NCI-H146 (cell line): ENCODE measurements at places on chromosomes 5 and 9.

DNA sequence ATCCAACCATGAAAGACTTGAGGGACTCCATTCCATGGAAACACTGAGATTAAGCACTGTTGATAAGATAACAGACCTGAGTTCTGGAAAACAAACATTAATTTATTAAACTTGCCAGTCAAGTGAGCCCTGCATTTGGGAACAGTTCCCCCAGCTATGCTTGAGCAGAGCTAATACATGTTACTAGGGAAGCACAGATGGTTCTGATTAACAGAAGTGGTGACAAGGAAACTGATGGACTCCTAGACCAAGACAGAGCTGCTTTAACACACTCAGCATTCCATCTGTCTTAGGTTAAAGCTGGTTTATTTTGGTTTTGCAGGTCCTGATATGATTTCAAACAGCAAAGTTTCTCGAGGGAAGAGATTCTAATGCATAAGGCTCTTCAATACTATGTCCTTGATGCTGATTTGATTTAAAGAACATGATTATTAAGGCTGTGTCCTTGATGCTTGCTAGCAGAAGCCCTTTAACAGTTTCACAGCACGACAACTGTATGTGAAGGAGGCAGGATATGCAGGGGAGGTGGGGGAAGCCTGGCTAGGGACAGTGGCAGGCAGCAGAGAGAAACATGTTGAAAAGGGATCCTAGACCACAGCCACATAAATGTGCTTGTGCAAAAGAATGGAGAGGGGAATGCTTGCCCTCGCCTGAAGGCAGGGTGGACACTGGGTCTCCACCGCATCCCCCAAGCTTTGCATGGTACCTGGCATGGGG, 66.2 kb downstream of the ACTBL2 start:
- DNase-seq, result no peak

DNA sequence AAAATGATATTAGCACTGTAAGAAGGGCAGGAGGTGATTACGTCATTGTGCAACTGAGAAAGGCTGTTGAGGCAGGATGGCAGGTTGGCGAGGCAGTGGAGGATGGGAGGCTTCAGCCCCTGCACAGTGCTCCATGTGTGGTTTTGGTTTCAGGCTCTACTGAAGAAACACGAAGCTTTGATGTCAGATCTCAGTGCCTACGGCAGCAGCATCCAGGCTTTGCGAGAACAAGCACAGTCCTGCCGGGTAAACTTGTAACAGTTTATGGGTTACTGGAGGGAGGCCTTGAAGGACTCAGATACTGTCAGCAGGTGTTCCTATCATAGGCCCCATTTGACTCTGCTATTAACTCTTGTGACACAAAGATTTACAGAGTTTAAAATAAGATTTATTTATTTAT, 35.1 kb downstream of the SPTAN1 start:
- no peak for DNase-seq

DNA sequence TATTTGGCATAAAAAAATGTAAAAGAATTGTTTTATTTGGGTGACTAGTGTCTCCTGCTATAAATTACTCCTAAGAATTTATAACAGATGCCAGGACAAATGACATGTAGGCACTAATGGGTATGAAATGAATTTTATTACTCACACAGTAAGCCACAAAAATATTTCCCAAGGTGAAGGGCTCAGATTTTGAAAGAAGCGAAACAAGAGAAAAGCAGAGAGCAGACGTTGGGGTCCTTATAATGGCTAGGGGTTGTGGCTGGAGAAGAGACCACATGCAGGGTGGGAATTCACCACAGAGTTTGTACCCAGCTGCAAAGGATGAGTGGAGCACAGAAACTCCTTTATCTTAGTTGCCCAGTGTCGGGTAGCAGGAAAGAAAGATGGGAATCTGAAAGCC, 45.0 kb upstream of the PRR16 start:
- DNase-seq, result no peak

GRCh38 chr9:129542741-129543140, 78.2 kb downstream of the C9orf50 start:
- no peak for DNase-seq

- DNase-seq, result peak; percentile 23
Measured at GRCh38 chr9:76887951-76888350, 18.0 kb downstream of the PRUNE2 start.

DNA sequence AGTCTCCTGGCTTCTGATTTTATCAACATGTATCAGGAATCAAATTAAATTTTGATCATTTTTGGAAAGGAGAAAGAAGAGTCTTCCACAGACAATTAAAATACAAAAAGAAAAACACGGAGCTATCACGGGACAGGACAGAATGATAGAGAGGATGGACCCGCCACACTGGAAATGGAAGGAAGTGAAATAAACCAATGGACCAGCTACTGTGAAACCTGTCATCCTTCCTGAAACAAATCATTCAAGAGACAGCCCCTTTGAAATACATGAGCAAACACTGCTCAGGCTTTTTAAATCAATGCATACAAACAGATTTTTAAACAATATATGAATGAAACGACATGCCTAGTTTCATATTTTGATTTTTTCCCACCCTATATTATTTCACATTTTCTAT, 339.4 kb downstream of the ACTL7B start:
- DNase-seq, result no peak

- DNase-seq, result no peak
Measured at GRCh38 chr9:92270511-92270910, 23.0 kb downstream of the IARS1 start.

GRCh38 chr5:103938146-103938695, 375.6 kb upstream of the NUDT12 start:
- peak; percentile 58 for DNase-seq
